ENCODE measurements at places on chromosomes 6 and 20.

DNA sequence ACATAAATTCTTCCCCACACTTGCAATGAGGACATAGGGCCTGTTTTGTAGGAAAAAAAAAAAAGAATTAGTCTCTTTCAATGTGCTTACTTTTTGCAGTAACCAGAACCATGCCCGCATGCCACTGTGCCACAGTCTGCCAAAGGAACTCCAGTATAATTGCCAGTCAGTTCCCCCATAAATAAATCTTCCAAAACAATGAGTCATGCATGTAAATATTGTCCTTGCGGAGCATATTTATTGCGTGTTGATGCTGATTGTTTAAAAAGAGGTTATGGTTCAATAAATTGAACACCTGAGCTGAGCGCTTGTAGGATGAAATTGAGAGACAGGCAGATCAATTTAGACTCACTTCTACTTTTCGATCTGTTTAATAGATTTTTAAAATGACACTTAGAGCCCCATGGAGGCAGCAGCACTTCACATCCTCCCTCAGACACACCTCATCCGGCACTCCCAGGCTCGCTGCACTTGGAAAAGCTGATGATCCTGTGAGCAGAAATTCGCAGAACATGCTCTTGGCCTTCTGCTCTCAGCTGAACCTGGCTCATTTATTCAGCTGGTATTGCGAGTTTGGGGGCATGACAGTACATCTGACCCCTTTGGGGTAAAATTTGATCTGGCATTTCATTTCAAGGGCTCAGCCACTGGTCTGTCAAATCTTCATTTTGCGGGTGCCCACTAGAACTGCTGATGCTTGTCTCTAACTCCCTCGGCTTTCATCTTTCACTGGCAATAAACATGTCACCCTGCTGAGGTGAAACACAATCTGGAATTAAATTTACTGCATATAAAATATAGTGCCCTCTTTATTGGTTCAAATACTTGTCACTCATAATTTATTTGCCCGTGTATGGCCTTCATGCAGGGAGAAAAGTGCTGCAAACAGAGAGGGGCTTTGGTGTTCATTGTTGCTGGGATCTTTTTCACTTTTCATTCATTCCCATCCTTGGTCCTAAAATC, 371.1 kb upstream of the POU3F2 start:
- DNase-seq, result no peak

DNA sequence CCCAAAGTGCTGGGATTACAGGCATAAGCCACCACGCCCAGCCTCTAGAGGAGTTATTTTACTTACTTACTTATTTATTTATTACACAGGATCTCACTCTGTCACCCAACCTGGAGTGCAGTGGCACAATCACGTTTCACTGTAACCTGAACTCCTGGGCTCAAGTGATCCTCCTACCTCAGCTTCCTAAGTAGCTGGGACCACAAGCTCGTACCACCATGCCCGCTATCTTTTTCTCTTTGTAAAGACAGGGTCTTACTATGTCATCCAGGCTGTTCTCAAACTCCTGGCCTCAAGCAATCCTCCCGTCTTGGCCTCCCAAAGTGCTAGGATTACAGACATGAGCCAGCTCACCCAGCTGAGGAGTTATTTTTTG, 1.6 kb upstream of the TRIB3 start:
- no peak for DNase-seq

- DNase-seq, result peak; percentile 85
Measured at GRCh38 chr6:80338201-80338836, 231.8 kb downstream of the BCKDHB start.

DNA sequence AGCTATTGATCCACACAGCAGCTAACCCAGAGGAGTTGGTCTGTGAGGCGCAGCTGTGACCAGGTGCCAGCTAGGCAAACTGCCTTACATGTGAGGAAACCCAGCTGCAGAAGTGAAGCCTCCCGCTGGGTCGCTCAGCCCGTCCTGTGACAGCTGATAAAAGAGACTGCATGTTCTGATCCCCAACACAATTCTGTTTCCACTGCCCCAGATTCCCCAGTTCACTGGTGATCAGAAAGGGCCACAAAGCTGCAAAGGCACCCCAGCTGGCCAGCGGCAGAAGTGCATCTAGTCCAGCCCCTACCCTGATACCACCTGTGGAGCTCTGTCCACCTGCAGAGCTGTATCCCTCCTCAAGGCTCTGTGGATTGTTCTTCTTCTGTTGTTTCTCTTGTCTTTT, 64.5 kb downstream of the CTNNBL1 start:
- DNase-seq, result no peak

GRCh38 chr6:4872841-4873240, 96.6 kb downstream of the CDYL start:
- DNase-seq, result no peak

DNA sequence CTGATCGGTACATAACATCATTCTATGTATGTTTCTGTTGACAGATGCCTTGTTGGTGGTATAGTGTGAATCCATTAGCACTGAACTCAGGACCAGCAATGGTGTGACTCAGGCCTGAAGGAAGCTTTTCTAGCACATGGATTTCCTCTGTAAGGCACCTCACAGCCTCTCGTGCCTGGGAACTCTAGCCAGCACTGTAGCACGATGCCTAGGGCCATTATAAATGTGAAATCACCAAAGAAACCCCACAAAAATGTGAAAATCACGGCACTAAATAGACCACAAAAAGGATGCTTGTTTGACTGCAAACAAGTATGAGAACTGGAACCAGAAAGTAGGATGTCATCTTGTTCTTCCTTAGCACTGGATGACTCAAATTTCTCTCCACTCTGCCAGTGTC, 63.7 kb upstream of the NKX2-2 start:
- DNase-seq, result no peak

DNA sequence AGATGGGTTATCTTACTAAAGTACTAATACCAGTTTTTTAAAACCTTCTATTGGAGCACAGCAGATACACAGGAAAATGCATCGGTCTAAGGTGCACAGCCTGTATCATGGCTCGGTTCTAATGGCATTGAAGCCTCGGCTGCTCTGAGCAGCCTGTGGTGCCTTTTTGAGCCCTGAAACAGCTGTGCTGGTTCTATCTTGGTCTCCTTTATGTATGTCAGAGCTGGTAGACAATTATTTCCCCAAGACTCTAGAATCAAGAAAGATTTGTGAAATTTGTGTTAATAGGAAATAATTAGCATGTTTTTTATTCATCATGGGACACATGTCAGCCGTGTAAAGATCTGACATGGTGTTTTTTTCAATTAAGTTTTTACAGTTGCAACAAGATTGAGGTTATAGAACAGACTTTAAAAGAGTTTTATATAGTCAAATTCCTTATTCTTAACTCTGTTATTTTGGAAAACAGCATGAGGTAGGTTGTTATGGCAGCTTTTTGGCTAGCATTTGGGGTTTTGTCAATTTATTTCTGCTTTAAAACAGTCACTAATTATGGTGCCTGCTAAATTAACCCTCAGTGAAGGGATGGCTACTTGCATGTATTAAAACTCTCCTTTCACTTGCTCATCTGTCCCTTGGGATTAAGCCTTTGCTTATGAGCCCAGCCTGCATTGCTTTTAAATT, 40.3 kb upstream of the C20orf144 start:
- no peak for DNase-seq

- no peak for DNase-seq
Measured at GRCh38 chr6:166767230-166767629, 140.2 kb upstream of the RPS6KA2 start.

- DNase-seq, result no peak
Measured at GRCh38 chr20:32635764-32636163, 38.0 kb downstream of the C20orf203 start.

- DNase-seq, result no peak
Measured at GRCh38 chr6:75970093-75970492, 102.4 kb downstream of the IMPG1 start.

DNA sequence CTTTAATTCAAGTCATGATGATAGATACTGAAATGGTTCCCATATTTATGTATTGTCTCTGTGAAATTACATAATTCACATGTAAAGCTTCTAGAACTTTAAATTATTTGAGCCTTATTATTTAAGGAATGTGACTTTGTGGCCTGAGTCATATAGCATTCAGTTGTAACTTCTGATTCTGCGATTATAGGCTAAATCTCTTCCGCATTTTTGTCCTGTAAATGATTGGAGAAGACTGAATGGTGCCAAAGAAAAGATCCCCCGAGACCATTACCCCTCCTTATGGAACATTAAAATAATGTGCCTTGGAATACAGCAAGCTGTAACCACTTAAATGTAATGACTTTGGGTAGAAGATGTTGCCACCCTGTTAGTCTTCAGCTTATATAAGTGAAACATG, 63.3 kb upstream of the MAP7 start:
- DNase-seq, result no peak

DNA sequence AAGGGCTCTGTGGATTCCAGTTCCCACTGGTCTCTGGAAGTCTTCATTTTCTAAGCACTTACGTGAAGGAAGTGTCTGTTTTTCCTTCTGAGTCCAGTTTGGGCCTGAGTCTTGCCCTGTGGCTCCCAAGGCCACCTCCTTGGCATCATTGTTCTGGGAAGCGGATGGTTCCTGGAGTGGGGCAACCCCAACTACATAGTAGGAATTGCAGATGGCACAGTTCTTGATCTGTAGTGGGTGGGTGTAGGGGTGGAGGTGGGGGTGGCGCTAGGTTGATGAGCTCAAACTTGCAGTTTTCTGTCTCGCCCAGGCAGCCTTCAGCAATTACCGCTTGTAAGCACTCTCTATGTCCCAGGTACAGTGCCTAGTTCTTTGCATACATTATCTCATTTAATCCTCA, 7.2 kb upstream of the FERMT1 start:
- no peak for DNase-seq

DNA sequence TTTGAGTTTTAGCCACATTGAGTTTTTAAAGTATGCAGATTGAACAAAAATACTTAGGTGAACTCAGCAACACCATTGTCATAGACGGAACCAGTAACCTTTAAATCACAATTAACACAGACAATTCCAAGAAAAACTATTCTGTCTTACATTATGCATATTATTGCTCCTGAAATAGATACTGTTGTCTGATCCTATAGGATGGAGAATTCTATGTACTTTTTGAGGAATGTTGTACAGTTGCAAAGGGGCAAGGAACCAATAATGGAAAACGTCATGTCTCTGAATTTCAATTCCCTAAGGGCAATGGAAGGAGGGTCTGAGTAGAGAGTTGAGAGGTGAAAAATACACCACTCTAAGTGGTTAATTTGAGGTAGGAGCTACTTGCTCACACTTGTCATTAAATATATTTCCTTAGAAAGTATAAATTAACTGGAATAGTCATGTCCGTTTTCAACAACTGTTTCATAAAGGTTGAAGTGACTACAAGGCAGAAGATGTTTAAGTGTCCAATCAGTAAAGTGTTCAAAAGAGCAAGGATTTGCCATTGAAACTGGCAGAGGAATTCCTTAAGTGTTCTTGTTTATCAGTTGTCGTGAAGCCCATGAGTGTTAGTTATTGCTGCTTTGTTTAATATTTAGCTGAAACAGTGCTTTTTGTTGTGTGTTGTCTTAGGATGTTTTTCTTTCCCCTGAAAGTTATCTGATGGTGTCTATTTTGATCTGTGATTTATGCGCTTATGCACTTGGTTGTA, 1.3 kb downstream of the NKAIN2 start:
- DNase-seq, result no peak

DNA sequence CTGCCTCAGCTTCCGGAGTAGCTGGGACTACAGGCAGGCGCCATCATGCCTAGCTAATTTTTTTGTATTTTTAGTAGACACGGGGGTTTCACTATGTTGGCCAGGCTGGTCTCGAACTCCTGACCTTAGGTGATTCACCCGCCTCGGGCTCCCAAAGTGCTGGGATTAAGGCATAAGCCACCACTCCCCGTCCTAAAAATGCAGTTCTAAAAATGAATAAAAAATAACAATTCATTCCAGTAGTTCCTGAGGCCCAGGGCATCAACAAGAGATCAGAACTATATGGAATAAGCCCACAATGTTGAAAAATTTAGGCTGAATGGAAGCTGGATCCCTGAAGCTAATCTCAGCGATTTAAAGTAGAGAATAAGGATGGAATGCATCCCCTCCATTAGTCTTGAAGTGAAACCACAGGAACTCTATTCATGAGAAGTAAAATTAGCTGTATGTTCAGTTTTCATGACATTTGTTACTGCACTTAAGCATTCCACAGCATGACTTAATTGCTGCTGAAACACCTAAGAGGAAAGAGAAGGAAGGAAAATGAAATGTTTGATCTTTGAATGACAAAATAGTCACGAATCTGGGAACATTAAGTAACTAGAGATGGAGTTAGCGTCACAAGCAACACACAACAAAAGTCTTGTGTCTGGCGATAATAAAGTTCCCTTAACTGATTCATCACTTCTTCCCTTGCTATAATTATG, 80.4 kb upstream of the RIPOR2 start:
- DNase-seq, result no peak

GRCh38 chr6:105591053-105591452, 188.2 kb upstream of the PREP start:
- no peak for DNase-seq

DNA sequence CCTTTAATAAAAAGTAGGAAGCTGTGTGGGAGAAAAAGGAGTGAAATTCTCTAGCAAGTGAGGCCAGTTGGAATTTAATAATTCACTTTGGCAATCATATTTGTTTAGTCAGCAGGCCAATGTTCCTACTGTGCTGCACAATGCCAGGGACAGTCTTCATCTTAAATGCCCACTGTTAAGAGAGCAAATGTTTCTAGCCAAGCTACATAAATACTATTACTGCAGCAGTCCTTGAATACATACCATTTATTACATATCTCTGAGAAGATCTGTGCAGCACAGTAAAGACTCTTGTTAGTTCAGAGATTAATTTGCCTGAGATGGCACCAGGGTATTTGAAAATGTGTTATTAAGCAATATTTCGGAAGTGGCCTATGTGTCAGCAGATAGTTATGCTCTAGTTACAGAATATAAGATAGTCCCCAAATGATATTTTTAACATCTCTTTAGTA, 105.4 kb downstream of the OGFRL1 start:
- DNase-seq, result no peak

DNA sequence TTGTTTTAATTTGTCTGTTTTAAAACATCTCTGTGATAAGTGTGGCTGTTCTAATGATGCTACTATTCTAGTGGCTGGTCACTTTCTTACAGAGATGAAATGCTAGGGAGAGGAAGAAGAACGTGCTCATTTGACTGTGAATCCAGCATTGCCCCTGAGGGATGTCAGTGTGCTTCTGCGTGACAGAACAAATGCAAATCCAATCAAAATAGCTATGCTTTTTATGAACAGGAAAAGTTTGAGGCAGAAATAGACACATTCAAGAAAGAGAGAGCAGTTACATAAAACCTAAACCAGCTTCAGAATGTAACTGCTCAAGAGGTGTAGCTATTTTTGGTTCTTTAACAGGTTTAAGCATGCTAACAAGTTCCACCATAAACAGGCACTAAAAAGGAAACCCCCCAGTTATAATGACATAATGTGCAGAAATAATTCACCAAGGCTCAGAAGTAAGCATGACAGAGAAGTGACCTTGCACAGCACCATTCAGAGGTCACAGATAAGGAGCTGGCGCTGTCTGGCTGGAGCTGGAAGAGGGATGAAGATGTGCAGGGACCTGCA, 385.3 kb downstream of the EPM2A start:
- no peak for DNase-seq

GRCh38 chr6:161542346-161542980, 268.6 kb upstream of the AGPAT4 start:
- DNase-seq, result no peak

- DNase-seq, result no peak
Measured at GRCh38 chr6:170445487-170445886, 107.6 kb downstream of the PSMB1 start.

All from activated naive CD8-positive, alpha-beta T cell treated with anti-CD3 and anti-CD28 coated beads, Interleukin-2, amount 50 U/mL, for 24 hours (primary cell).